ENCODE measurements at places on chromosomes 4 and X.
A peak's percentile ranks its signal among the peaks of the same experiment; 100 is the strongest.

DNA sequence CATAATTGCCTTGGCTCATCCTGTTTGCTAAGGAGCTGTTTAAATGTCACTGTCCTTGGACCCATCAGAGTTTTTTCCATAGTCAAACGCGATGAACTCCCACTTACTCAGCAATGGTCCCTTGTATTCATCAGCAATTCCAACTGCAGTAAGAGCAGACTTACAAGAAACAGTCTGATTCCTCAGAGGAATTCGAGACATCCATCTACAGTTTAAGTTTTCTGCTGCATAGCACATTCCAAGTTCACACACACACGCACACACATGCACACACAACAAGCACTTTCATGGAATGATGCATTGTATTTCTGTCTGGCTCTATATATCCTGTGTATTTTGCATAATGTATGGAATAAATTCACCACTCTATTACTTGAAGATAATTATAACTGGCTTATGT is 32.7 kb upstream of the TMEM150C start:
- peak; percentile 23 for DNase-seq

GRCh38 chrX:97096385-97096784 is 212.7 kb downstream of the RPA4 start:
- DNase-seq = no peak

DNA sequence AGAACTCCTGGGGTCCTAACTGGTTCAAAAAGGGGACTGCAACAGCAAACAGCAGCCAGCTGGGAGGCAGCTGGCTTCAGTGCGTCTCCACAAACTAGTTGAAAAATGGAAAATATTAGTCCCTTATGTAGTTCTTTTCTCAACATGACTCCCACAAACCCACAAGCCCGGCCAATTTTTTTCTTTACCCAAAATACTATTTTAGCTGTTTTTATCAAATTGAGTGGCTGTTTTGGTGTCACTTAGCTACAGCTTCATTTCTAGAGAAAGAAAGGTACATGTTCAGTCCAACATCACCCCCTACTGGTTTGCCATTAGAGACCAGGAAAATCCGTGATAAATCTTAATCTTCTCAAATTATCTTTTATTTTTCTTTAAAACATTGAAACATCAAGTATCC is 97.2 kb downstream of the GUCY2F start:
- DNase-seq = no peak

DNA sequence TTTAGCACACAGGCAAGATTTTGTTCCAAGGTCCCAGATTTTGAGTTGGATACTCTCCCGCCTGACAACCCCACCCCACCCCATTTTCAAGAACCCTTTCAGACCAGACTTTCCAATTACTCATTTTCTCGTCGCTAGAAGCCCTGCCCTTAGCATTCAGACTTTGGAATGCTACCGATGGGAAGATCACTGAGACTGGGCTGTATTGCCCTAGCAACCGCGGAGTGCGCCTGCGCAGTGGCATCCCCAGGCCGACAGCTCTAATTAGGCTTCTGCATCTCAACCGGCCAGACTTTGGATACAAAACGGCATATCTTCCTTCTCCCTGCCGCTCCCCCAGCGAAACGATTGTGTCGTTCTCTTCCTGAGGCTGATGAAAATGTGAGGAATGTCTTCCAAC is 3.4 kb downstream of the MAGEE2 start:
- no peak for DNase-seq

DNA sequence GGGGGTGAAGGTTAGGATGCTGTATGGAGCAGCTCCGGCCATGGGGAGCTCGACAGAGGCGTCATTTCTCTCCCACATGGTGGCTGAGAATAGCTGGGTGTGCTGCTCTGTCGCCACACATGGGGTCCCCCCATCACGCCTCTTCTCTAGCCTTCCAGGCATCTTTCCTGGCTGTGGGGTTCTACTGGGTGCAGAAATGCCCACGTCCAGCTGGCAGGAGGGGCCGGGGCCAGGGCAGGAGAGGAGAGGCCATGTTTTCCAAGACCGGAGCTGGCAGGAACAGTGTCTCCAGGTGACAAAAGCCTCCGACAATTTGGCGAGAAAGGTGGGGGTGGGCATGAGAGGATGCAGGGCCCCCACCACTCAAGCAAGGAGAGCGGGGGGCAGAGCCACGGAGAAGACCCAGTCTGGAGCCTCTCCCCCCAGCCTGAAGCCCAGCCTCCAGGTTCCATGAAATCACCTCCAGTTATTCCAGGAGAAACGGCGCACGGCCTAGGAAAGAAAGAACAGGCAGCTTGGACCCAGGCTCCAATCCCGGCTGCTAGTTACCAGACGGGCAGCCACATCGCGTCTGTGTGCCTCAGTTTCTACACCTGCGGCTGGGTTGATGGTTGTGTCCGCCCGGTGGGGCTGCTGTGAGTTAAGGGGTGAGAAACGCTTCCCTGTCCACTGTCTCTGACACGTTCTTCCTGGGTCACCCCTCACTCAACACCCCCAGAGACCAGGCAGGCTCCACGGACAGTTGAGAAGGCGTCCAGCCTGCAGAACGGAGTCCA is 27.4 kb upstream of the SPON2 start:
- DNase-seq = no peak

GRCh38 chrX:1443496-1444075 is 9.1 kb downstream of the ASMTL start:
- no peak for DNase-seq

DNA sequence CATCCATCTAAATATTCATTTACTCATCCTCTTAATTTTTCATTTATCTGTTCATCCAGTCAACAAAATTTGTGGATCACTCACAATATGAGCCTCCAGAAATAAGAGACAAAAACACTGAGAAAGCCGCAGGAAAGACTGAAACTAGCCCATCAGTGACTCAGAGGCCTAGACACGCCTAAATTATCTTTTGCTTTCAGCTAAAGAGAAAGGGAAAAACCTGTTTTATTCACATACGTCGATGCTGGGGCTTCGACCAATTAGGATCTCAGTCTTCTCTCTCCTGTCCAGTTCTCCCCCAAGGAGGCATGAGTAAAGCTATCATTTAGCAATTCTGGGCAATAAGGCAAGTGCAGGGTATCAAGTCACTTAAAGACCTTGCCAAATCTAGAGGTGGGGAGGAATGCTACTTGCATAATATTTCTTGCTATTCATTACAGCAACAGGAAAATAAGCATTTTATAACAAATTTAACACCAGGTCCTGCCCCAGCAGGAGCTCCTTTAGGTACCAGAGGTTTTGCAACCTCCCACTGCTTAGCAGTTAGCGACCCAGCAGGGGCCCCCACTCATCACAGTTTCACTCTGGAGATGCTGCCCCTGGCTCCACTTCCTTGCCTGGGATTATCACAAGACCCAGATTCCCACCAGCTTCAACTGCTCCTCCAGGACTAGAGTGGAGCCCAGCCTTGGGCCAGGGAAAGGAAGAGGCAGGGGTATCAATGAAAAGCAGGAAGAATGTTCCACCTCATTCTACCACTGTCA is 30.1 kb upstream of the TMEM154 start:
- DNase-seq = no peak

GRCh38 chrX:100615005-100615404 is 21.6 kb downstream of the TSPAN6 start:
- no peak for DNase-seq

GRCh38 chr4:189001283-189001970 is 862.2 kb downstream of the TRIML1 start:
- no peak for DNase-seq

DNA sequence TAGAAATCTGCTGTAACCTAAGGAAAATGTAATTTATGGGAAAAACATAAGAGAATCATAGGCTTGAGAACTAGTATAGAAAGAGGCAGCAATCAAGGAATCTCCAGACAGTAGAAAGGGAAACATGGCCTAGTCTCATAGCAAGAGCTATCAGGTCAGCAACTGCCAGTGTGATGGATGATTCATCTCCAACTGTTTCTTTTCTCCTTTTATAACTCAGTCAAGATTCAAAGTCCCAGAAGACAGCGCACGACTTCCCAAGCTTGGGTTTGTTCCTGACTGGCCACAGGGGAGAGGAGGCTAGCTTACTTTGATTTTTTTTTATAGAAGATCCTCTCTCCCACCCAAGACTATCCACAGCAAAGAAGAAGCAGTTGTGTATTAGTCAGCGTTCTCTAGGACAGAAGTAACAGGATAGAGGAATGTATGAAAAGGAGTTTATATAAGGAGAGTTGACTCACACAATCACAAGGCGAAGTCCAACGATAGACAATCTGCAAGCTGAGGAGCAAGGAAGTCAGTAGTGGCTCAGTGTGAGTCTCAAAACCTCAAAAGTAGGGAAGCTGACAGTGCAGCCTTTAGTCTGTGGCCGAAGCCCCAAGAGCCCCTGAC is 181.5 kb downstream of the GC start:
- peak; percentile 1 for DNase-seq

GRCh38 chr4:13701937-13702446 is 74.5 kb upstream of the BOD1L1 start:
- peak; percentile 52 for DNase-seq

DNA sequence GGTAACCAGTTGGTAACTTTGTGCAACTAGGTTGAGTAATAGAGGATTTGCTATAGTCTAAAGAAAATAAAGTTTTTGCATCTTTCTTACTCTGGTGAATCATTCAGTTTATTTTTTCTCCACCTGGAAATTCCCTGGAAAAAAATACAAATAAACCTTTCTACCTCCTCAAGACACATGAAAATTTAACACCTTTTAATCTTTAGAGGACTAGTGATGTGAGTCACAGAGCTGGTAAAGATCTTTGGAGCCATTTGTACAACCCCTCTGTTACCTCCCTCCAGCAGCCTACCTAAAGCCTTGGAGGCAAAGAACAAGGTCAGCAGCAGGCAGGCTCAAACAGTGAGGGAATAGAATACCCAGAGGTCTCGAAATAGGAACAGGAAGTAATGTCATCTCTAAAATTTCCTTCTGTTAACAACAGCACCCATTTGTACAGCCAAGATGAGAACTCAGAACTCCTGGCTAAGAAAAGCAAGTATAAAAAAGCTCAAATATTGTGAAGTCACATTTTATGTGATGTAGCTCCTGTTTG is 10.2 kb upstream of the MAOB start:
- no peak for DNase-seq

GRCh38 chrX:150201841-150202240 is 161.3 kb upstream of the MAMLD1 start:
- no peak for DNase-seq

DNA sequence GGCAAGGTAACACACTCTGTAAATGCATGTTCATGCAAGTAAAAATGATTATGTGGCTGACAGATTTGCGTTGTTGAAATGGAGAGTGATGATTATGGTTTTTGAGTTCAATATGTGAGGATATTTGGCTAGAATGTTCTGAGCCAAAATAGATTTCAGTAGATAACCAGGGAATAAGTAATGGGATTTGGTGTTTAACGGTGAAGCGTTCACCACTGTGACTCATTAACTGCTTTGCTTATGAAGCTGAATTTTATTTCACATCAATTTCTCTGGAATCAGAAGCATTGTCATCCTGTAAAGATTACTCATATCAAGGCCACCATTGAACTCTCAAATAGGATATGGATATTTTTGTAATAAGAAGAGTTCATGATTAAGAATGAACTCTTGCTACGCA is 11.7 kb downstream of the AFP start:
- DNase-seq = no peak

GRCh38 chr4:41763729-41764128 is 15.2 kb upstream of the PHOX2B start:
- no peak for DNase-seq

- no peak for DNase-seq
These were observed 53.3 kb downstream of the TLL1 start for GRCh38 chr4:165926307-165926706.

DNA sequence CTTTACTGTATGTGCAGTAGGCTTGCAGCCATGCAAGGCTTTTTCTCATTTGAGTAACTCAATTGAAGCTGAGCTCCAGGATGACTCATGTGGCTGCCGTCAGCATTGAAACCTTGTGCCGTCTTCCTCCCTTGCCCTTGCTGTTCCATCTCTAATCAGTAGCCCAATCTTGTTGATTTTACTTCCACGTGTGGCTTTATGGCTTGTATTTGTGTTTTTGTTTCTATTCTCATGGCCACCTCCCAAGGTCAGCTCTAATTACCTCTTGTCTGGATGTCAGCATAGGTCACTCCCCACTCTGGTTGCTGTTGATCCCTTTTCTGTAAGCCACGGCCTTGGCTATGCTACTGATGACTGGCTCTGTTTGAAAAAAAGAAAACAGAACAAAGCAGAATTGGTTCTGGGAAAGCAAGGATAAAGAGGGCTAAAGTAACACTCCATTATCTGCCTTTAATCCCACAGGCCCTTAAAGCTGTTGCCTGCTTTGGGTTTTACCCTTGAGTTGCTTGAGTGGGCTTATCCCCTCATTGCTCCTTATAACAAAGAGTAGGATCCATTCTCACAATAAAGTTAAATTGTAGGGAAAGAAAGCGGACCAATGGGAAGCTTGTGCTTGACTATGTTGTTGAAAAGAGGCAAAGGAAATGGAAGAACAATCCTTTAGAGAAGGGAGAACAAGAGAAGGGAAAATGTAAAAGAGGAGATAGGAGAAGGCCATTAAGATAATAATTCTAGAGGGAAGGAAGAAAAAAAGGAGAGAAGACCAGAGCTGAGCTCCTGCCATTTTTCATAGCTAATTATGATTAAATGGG is 173.9 kb upstream of the PGRMC2 start:
- DNase-seq = peak; percentile 72

GRCh38 chrX:114073926-114074325 is 510.0 kb upstream of the HTR2C start:
- no peak for DNase-seq

- DNase-seq = no peak
These were observed 12.1 kb upstream of the ETNPPL start for GRCh38 chr4:108774809-108775530.

- no peak for DNase-seq
These were observed 495.2 kb downstream of the INPP4B start for GRCh38 chr4:142350871-142351270.

DNA sequence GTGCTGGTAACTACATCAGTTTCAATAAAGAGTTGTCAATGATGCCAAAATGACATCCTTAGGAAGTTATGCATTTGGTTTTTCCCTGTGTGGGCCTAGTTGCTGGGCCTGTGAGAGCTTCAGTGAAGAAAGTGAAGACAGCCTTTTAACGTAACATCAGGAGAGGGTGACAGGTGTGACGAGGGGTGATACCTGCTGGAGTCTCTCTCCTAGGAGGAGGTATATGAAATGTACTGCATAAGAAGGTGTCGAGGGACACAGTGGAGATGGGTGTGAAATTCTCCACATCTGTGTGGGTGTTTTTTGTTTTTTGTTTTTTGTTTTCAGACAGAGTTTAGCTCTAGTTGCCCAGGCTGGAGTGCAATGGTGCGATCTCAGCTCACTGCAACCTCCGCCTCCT is 49.2 kb downstream of the EVC start:
- no peak for DNase-seq

- no peak for DNase-seq
These were observed 69.3 kb upstream of the IL2 start for GRCh38 chr4:122525865-122526264.
